NCI-H1092 treated with DMSO at 0.1 percent for 48 hours (cell line): ENCODE measurements at places on chromosomes 1 and 21.

GRCh38 chr1:156498432-156499193, 2.0 kb downstream of the MEF2D start:
- no peak for DNase-seq

DNA sequence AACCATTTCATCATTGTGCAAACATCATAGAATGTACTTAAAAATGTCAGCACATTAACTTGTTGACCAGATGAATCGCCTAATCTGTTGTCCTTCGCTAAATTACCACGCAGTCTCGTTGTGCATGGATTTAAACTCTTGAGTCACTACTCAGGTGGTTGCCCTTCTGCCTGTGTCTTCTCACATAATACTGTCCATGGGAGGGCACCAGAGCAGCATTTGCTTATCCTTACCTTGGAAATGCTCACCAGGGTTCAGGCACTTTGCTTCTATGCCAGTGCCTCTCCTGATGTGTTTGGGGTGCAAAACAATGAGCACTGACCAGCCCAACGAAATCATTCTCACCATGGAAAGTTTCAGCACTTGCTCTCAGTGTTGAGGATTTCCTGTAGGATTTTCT, 559.9 kb downstream of the RWDD3 start:
- peak; percentile 3 for DNase-seq

- no peak for DNase-seq
Measured at GRCh38 chr1:165927169-165927568, 99.8 kb downstream of the UCK2 start.

DNA sequence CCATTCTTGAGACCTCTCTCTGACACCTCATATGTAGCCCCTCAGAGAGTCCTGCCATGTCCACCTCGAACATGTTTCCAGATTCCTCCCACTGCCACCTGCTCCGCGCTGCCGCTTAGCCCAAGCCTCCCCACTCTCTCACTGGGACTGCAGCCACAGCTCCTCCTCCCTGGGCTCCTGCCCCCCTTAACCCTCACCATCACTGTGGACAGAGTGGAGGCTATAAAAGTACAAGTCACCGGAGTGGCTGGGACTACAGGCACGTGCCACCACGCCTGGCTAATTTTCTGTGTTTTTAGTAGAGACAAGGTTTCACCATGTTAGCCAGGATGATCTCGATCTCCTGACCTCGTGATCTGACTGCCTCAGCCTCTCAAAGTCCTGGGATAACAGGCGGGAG, 77.0 kb downstream of the VWA5B1 start:
- no peak for DNase-seq

DNA sequence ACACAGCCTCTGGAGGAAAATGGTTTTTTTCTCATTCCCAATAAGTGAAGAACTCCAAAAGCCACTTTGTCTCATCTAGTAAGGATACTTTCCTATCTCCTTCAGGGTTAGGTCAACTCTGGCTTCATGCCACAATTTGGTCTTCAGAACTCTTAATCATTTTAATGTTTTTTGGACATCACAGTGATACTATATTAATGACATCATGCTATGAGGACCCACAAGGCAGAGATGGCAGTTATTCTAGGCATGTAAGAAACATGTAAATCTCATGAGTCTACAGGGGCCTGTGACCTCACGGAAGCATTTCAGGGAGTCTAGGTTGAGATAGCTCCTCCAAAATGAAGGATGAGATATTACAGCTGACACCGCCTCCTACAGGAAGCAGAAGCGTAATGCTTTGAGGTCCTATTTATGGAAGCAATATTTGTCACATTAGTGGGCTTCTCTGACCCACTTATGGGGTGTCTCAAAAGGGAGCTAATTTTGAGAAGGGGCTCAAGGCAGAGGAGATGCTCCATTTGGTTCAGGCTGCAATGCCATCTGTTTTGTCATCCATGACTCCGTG, 5.0 kb upstream of the GPR137B start:
- no peak for DNase-seq

DNA sequence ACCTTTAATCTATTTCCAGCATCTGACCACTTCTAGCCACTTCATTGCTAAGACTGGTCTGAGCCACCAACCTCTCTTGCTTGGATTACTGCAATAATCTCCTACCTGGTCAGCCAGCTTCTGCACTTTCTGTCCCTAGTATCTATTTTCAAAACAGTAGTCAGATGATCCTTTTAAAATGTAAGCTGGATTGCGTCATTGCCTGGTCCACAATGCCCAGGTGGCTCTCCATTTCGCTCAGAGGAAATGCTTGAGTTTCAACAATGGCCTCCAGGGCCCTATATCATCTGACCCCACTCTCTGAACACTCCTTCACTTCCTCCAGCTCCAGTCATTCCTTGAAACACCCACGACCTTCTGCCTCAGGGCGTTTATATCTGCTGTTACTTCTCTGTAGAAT, 2.3 kb downstream of the FYB2 start:
- no peak for DNase-seq

GRCh38 chr1:192506741-192507155, 68.8 kb upstream of the RGS1 start:
- no peak for DNase-seq

DNA sequence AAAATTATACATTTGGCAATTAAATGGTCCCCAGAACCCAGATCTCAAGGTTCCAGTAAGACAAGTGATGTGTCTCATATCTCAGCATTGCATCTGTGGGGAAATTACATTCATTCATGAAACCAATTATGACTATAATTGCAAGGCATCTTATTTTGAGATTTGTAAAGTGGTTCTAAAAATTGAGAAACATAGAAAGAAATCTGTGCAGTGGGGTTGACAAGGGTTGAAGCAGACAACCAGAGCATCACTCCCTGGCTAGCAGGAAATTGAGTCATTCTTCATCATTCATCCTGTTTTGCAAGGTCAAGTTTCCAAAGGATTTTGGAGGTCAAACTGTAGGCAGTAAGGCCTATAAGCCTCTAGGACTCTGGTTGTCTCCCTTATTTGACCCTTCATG, 25.1 kb upstream of the MROH9 start:
- no peak for DNase-seq

GRCh38 chr21:14275702-14276205, 59.8 kb downstream of the RBM11 start:
- no peak for DNase-seq

GRCh38 chr1:50097021-50097679, 11.6 kb upstream of the ELAVL4 start:
- no peak for DNase-seq

GRCh38 chr1:191348328-191348727, 809.9 kb upstream of the RGS18 start:
- DNase-seq = no peak

DNA sequence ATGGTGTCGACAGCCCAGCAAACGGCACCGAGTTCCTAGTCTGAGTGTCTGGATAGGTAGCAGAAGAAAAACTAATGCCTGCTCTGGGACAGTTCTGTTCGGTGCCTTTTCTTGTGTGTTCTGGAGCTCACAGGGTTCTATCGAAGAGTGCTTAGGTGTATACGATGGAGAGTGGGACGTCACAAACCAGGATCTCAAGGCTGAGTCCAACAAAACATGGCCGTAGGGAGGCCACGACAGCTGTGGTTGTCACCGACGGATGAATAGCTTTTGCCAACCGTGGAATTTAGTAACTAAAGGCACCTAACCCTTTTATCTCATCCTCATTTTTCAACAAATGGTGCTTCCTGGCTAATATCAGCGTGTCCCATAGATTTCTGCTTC, 635 bp upstream of the SYNJ1 start:
- DNase-seq = no peak

GRCh38 chr1:10730985-10731384, 65.5 kb downstream of the CASZ1 start:
- DNase-seq = no peak

GRCh38 chr1:1430114-1430982, 5.1 kb upstream of the VWA1 start:
- DNase-seq = peak; percentile 63

DNA sequence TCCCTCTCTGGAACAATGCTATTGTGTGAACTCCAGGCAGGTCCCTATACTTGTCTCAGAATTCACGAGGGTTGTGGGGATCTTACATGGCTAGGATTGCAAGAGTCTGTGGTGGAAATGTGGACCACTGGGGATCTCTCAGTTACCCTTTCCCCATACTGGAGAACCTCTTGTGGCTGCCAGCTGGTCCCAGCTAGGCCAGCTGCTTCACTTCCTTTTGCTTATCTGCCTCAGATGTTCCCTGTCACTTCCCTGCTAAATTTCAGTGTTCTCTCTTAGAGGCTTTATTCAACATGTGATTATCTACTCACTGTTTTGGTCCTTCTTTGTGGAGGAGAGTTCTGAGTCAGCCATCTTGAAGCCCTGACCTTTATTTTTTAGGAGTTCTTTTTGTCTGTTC, 75.9 kb upstream of the SAMD13 start:
- DNase-seq = no peak

- DNase-seq = no peak
Measured at GRCh38 chr1:203512848-203513584, 19.1 kb downstream of the OPTC start.

DNA sequence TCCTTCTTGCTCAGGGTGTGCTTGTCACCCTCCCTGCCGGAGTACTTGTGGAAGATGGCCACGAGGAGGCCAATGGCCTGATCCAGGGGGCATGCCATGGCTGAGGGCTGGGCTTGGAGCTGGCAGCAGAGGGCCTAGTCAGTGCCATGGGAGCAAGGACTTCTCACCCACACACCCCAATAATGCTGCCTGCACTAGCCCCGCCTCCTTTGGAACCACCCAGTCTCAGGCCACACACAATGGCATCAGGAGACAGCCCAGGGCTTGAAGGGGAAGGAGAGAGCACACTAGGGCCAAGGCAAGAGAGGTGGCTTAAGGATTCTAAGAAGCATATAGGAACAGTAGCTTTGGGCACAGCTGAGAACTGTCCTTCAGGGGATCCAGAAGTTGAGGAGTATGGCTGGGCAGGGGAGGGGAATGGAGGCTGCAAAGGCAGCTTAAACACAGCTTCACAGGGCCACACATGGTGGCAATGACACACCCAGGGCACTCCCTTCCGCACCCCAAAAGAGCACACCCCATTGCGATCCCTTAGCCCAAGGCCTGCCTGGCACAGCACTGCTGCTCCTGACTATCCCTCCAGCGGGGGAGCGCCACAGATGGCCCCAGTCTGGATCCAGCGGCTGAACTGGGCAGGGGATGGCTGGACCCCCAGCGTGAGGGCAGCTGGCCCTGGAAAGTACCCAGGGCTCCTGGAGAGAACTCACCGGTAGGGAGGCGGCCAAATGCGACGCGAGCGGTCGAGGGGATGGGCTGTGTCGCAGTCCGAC, at the start of gene S100A6:
TSS of gene S100A6 (minus strand) at position 750 of the 770 bp plus-strand sequence. CDS start at position 98, 652 bp downstream.
- no peak for DNase-seq

GRCh38 chr1:113662101-113662500, 97.2 kb downstream of the PHTF1 start:
- no peak for DNase-seq

GRCh38 chr1:204132718-204133117, 19.1 kb downstream of the ETNK2 start:
- DNase-seq = no peak

- DNase-seq = no peak
Measured at GRCh38 chr1:202809597-202810159, 1.1 kb upstream of the PCAT6 start.

- DNase-seq = no peak
Measured at GRCh38 chr1:225866061-225866837, 15.9 kb downstream of the TMEM63A start.

- DNase-seq = no peak
Measured at GRCh38 chr1:239558991-239559390, 172.6 kb downstream of the CHRM3 start.

DNA sequence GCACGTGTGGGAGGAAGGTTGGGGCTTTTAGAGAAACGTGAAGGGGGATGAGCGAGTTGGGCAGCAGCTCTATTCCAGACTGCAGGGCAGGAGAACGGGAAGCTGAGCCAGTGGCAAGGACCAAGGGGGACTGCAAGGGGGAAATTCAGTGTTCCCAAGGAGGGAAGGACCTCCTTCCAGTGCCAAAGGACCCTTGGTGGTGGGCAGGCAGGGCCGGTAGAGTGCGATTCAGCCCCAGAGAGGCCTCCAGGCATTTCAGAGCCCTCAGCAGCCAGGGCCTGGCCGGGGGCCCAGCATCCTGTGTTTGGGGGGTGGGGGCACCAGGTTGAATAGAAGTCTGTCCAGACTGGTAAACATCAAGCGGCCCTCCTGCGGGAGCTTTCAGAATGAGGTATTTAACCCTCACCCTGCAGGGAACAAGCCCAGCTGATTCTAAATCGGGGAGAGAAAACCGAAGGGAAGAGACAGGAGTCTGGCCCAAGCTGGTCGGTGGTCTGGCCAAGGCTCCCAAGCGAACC, 2.3 kb downstream of the COL9A2 start:
- DNase-seq = no peak
